ENCODE measurements at places on chromosomes 3 and 15.

- H3K4me1 ChIP-seq = peaks cover 23% of the 10 kb centered on the region
- H3K36me3 ChIP-seq = no peaks in the 10 kb centered on the region
- H3K27me3 ChIP-seq = no peaks in the 10 kb centered on the region
- no peak overlapping the region for H3K4me3 ChIP-seq
- peak overlapping the region; percentile 29 for H3K27ac ChIP-seq
- peak; percentile 48 for DNase-seq
Observed at GRCh38 chr3:102114264-102114979, 265.1 kb downstream of the NFKBIZ start.

GRCh38 chr3:143200001-143200924 is 80.7 kb downstream of the CHST2 start:
- H3K27ac ChIP-seq = no peak overlapping the region
- DNase-seq = no peak
- H3K27me3 ChIP-seq = no peaks in the 10 kb centered on the region
- no peaks in the 10 kb centered on the region for H3K36me3 ChIP-seq
- H3K4me3 ChIP-seq = no peak overlapping the region

DNA sequence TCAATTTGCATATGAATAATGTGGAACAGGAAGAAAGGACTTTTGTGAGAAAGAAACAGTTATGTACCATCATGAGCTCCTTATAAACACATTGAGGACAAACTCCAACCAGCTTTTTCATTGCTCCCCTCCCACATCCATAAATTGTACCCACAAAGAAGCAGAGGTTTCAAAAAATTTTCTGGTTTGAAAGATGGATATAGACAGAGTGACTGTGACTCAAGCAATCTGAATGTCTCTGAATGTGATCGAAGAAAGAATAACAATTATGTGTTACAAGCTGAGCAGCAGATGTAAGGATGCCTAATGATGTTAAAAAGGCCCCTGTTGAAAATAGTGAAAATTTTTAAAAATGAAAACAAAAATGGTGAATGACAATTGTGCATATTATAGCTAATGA is 127.4 kb downstream of the TFG start:
- H3K4me3 ChIP-seq = no peak overlapping the region
- no peaks in the 10 kb centered on the region for H3K4me1 ChIP-seq
- no peak for DNase-seq
- no peak overlapping the region for H3K27ac ChIP-seq
- H3K36me3 ChIP-seq = no peaks in the 10 kb centered on the region
- H3K27me3 ChIP-seq = no peaks in the 10 kb centered on the region

- no peak for DNase-seq
- no peaks in the 10 kb centered on the region for H3K27me3 ChIP-seq
- H3K36me3 ChIP-seq = peaks cover 7% of the 10 kb centered on the region
Observed at GRCh38 chr3:38022896-38023709, 6.3 kb downstream of the PLCD1 start.

GRCh38 chr3:36876181-36876936 is 68.5 kb downstream of the TRANK1 start:
- H3K4me1 ChIP-seq = peaks cover 48% of the 10 kb centered on the region
- H3K27ac ChIP-seq = peak overlapping the region; percentile 71
- H3K4me3 ChIP-seq = peak overlapping the region; percentile 6
- H3K36me3 ChIP-seq = peaks cover 7% of the 10 kb centered on the region

GRCh38 chr15:33433821-33434220 is 123.1 kb downstream of the RYR3 start:
- DNase-seq = no peak
- H3K27me3 ChIP-seq = no peaks in the 10 kb centered on the region
- H3K4me1 ChIP-seq = no peaks in the 10 kb centered on the region
- no peak overlapping the region for H3K4me3 ChIP-seq

DNA sequence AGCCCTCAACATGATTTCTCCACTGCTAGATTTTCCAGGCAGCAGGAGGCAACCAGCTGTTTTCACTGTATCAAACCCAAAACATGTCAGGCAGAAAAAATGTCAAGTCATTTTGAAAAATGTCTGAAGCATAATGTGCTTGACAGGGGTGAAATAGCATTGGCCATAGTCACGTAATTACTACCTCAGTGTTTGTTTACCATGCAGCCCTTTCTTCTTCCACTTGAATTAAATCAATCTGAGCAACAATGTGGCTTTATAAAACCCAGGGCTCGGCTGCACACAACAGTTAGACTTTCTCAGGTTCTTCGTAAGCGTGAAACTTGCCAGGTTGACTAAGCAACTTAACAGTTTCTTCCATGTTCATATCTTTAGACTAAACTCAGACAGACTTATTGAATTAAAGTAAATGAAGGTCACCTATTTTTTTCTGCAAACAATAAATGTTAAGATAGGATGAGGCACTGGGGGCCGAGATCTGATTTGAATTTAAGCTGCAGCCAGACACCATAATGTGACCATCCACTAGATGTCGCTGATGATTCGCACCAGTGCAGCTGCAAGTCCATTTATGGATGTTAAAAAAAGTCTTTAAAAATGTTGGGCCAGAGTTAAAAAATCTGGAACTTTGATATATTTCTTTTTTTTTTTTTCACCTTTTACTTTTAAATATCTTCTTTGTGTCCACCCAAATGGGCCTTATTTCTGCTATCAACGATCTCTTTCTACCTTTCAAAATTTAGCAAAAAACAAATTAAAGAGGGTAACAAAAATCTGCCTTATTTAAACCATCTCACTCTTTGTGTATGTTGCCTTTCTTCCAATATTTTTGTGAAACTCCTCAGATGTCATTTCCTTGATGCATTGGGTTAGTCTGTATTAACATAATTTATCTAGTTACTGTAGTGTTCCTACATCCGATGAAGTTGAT is 305.9 kb downstream of the CACNA2D3 start:
- no peak overlapping the region for H3K4me3 ChIP-seq
- peak; percentile 0 for DNase-seq
- H3K27me3 ChIP-seq = no peaks in the 10 kb centered on the region
- H3K36me3 ChIP-seq = no peaks in the 10 kb centered on the region
- no peak overlapping the region for H3K27ac ChIP-seq

DNA sequence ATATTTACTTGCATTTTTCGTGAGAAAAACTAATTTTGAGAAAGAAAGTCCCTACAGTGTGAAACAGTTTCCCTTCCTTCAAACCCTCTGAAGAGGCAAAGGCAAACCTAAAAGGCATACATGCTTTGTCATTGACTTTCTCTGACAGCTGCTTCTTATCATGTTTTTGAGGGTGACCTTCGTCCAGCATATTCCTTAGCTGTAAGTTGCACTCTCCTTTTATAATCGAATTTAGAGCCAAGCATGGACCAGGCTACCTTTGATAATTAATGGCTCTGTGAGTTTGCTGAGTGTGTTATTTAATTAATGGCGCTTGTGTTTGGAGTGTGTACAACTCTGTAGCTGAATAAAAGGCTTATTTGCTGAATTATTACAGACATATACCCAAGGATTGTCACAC is 684.2 kb upstream of the CFAP20DC start:
- no peaks in the 10 kb centered on the region for H3K4me1 ChIP-seq
- no peaks in the 10 kb centered on the region for H3K27me3 ChIP-seq
- no peaks in the 10 kb centered on the region for H3K36me3 ChIP-seq
- no peak overlapping the region for H3K27ac ChIP-seq
- no peak overlapping the region for H3K4me3 ChIP-seq
- no peak for DNase-seq

DNA sequence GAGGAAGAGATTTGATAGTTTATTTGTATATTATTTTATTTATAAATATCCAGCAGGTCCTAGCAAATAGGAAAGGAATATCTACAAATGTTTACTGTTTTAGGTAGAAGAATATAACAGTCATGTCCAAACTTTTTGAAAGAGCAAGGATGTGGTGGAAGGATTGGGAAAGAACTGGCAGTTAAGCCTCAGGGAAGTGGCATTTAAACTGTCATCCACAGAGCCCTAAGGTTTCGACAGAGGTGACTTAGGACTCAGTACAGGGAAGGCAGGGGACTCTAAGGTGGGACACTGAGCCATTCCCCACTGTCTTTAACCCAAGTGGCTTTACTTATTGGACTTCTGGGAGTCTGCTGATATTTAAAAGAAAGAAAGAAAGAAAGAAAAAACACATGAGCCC is 11.8 kb upstream of the TMEM87A start:
- no peaks in the 10 kb centered on the region for H3K36me3 ChIP-seq
- no peak overlapping the region for H3K4me3 ChIP-seq
- no peaks in the 10 kb centered on the region for H3K4me1 ChIP-seq
- no peak for DNase-seq

All from CD4-positive, alpha-beta memory T cell (primary cell).